ENCODE measurements at places on chromosomes 12 and 14.

DNA sequence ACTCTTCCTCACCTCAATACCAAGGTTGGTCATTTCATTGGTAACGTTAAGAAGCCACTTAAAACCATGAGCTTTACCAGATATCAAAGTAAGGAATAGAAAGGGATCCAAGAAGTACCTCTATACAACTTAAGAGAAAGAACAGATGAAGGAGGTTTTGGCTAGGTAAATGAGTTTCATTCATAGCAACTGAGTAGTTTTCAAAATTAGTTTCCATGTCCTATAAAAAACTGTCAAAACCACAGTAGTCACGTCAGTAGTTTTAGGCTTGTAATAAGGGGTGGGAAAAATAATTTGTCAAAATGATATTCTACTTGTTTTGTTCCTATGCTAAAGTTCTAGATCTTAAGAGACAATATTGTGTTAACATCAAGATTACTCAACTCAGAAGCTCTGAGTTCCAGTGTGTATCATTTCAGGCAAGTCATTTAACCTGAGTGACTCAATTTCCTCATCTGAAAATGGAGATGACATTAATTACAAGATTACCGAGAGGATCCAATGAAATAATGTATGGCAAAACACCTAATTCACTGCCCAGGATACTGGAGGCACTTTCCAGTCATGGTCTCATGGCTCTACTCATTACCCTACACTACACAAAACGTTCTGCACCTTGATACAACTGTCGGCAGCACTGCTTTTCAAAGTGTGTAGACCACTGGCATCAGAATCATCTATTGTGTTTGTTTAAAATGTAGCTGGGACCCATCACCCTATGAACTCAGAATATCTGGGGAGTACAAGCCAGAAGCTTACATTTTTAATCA, 24.1 kb upstream of the SLC6A13 start:
- no peak for DNase-seq

- peak; percentile 61 for DNase-seq
Observed at GRCh38 chr12:13195785-13196129, 769 bp upstream of the EMP1 start.

- no peak for DNase-seq
Observed at GRCh38 chr14:23442721-23443356, 7.4 kb upstream of the MYH7 start.

DNA sequence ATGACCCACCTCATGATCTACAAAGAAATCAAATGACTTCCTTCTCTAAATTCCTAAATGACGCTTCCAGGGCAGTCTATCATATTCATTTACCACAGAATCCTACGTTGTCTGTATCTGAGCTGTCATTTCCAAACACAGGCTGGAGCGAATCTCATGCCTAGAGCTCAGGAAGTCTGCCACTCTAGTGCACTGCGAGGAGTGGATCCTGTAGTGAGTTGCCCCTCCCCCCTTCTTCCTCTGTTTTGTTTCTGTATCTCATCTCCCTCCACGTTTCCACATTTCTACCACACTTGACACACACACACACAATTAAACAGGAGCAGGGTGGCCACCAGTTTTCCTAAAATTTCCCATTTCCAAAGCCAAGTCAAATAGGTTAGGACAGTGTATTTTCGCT, 415.4 kb upstream of the PRICKLE1 start:
- DNase-seq, result no peak

Data from astrocyte of the spinal cord (primary cell).